ENCODE measurements at places on chromosomes 16 and 17.

DNA sequence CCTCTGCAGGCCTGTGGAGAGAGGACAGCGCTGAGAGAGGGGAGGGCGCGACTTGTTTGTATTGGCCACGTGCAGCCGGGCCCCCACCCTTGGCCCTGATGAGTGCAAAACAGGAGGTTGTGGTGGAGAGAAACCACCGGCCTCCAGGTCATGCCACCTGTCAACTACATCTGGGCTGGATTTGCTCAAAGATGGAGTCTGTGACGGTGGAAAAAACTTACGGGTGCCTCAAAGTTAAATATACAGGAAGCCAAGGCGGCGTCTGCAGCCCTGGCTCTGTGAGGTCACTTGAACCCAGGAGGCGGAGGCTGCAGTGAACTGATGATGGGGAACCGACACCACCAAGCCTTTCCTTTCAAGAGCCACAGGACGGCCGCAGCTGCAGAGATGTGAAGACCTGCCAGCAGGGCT lies 15.7 kb downstream of the C16orf74 start:
- DNase-seq = no peak

DNA sequence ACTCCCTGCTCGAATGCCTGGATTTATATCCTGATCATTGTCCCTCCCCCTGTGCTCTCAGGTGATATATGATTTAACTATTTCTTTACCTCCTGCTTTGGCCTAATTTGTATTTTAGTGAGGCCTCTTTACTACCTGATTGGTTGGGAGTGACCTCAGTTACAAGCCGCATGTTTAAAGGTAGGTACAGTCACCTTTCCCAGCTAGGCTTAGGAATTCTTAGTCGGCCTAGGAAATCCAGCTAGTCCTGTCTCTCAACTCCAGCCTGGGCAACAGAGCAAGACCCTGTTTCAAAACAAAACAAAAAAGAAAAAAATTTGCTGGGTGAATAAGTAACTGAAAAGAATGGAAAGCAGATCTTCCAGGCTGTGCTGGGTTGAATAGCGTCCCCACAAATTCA lies 26.8 kb upstream of the ST6GALNAC2 start:
- DNase-seq = no peak

DNA sequence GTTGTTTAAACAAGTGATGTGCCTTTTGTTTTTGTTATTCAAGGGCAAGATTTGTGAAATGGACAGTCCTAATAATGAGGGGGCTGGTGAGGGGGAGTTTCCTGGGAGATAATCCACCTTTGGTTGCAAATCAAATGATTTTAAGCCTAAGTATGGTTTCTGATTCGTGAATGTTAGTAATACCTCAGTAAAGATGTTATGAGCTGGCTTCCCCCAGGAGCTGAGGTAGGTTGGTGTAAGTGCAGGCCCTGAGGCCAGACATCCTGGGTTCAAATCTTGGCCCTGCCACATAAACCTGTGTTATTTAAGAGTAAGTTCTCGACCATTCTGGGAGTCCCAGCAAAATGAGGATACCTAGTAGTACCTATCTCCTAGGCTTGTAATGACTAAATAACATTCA lies 1.5 kb downstream of the SNX29 start:
- no peak for DNase-seq

GRCh38 chr17:14198013-14198412 lies 38.6 kb downstream of the CDRT15 start:
- DNase-seq = no peak

GRCh38 chr16:84220851-84221250 lies 19.0 kb downstream of the KCNG4 start:
- no peak for DNase-seq

DNA sequence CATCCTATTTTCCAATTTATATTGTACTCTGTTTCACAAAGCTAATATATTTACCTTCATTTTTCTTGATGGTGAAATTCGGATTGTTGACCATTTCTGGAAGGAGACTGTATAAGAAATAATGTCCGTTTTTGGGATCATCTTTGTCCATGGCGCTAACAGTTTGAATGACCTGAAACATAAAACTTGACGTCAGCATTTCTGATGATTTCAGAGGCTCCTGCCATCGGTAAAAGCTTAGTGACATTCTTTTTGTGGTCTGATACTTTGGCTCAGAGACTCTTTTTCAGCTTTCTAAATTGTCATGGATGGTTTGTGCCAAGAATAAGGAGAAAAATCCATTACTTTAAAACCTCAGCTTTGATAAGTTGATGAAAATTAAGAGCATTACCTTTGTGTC lies 322.5 kb downstream of the CDH8 start:
- no peak for DNase-seq

DNA sequence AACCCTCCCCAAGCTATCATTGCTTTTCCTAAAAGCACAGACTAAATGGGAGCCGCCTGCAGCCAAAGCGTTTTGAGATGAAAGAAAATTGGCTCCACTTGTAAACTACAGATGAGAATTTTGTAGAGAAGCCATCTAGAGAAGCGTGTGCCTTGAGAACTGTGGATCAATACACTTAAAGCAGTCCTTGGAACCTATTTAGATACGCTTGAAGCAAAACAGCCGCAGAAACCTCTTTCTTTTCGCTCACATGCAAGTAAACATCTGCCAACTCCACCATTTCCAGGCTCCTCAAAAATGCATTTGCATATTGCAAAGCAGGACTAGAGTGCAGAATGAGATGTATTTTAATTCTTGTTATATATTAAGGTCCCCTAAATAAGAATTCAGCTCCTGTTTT lies 13.1 kb downstream of the KIAA0513 start:
- no peak for DNase-seq

DNA sequence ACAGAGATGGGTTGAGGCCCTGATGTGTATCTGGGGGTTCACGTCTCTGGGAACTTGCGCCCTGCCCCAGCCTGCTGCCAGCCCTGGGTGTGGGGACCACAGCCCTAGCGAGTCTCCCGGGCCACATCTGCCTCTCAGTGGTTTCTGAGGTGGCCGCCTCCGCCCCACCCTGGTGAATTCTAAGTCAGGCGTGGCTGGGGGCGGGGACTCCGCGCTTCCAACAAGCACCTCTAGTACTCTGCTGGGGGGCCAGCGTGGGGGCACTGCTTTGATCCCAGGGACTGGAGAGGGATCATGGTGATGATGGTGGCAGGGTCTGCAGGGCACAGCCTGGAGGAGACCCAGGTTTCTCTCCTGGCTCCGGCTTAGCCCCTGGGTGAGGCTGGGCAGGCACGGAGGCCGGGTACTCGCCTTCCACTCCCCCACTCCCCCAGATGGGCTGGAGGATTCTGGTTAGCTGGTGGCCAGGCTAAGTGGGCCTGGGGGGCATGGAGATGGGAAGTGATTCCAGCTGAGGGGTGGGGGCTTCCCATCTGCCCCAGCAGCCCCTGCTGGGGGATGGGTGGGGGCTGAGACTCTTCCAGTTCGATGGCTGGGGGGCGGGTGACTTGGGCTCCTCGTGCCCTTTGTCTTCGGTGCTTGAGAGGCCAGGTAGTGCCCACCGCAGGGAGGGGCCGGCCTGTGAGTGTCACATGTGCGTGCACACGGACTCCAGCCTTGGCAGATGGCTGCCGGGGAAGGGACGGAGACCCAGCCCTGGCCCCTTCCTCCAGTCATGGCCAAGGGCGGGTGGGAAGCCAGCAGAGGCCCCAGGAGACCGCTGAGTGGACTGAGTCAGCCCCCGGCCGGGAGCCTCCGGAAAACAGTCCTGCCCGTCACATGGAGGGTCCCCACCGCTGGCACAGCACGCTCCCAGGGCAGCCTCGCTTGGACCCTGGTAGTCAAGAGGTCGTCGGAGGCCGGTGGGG lies 3.9 kb downstream of the GLIS2 start:
- no peak for DNase-seq

GRCh38 chr17:14311981-14312380 lies 11.1 kb downstream of the HS3ST3B1 start:
- DNase-seq = peak; percentile 66

GRCh38 chr17:76388966-76389888 lies 4.8 kb downstream of the SPHK1 start:
- no peak for DNase-seq

DNA sequence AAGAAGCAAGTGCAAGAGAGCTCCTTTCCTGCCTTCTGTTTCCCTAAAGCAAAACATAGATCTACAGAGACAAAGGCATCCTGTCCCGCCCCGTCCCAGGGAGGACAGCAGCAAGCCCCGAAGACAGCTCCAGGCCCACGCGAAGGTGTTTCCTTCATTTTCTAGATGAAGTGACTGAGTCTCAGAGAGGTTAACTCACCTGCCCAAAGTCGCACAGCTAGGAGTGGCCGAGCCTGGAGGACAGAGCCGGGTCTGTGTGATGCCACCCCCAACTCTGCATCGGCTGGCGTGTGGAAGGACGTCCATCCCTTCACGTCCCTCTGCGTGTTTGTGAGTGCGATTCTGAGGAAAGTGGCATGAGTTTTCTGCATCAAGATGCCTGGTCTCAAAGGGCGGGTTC lies 187.2 kb upstream of the CHMP6 start:
- DNase-seq = peak; percentile 44

DNA sequence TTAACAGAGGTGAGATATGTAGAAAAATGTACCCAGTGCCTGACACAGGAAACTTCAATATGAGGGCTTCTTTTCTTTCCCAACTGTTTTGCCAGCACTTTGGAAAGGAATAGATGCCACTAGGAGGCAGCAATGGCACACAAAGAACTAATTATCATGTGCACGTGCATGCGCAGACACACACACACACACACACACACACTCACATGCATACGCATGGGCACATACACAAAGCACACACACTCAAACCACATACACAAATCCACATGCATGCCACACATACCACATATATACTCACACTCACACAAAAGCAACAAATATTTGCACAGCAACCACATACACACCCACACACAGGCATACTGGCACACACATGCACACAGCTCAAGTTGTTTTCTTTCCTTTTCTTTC lies 8.8 kb upstream of the CEP112 start:
- DNase-seq = no peak

- no peak for DNase-seq
These were observed 1.4 kb upstream of the CTRB2 start for GRCh38 chr16:75208242-75208825.

DNA sequence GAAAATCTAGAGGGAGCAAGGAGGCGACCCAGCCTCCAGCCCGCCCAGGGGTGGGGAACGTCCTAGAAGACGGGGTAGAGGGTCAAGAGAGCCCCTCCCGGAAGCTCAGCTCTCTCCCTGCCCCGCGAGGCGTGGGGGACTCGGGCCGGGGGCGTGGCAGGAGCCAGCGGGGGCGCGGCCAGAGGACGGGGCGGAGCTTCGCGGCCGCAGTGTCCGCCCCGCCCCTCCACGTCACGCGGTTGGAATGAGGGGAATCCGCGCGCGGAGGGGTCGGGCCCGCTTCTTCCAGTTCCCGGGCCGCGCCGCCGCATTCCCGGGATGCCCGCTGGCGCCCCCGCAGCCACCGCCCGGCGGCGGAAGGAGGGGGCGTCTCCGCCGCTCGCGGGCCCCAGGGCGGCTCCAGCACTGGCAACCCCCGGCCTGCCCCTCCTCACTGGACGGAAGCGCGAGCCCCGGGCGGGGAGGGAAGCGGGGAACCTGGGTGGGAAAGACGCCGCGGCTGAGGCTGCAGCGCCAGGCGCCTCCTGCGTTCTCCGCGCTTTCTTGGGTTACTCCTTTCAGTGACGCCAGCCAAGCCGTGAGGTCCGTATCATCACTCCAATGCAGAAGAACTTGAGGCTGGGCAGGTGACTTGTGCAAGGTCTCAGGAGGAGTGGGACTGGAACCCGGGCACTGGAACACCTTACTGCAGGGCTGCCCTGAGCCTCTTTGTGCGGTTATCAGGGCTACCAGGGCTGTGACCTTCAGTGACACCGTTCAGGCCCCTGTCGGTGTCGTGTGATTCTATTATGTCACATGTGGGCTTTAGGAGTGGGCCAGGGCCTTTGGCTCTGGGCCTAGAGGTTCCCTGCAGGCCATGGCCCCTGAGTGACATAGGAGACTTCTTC lies 4.3 kb downstream of the MYO1C start:
- peak; percentile 85 for DNase-seq

DNA sequence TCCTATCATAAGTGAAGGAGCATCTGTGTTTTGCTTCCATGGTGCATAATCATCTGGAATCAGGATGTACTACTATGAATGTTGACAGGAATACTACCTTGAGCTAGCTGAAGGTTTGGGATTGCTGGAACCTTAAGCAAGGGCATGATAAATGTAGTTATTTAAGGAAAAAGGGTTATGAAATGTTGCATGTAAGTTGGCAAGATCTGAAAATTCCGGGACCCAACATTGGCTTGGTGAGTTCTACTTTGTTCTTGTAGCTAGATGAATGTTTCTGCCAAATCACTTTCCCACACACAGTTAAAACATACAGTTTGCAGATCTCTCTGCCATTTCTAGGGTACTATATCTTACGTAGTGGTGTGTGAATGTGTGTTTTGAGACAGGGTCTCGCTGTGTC lies 13.6 kb downstream of the RHOT1 start:
- DNase-seq = no peak

GRCh38 chr17:49564638-49565037 lies 11.0 kb upstream of the NXPH3 start:
- DNase-seq = no peak

DNA sequence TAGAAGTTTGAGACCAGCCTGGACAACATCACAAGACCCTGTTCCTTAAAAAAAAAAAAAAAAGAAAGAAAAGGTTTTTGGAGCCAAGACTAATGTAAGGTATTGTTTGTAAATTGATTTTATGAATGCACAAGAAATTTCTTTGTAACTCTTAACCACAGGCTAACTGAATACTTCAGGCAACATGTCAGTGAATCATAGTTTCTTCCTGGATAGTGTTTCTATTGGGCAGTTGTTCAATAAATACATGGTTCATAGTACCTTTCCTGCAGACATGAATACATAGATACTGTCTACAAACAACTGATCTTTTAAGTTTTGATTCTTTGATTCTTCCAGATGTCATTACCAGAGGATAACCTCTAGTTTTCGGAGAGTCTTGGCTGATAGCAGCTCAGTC lies 11.6 kb downstream of the DDX42 start:
- DNase-seq = no peak

- DNase-seq = no peak
These were observed 216.6 kb upstream of the KCNJ16 start for GRCh38 chr17:69858460-69858859.

- DNase-seq = no peak
These were observed 18.1 kb downstream of the MAP3K14 start for GRCh38 chr17:45298546-45299285.

DNA sequence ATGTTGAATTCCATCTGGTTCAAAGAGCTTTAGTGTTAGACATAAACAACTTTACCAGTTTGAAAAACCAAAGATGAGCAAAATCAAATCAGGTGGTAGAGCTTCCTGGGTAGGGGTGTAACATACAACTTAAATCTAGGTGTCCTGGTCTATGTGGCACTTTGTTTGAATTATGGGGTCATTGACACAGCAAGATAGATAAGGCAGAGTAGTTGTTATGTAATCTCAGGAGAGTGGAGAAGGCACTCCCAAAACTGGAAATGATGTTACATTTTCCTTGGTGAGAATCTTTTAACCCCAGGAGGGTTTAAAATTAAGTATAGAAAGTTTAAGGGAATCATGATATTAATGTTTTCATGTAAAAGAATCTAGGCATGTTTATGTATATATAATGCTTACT lies 31.9 kb downstream of the CCDC42 start:
- DNase-seq = no peak

GRCh38 chr16:12390644-12391043 lies 413.0 kb downstream of the CPPED1 start:
- DNase-seq = no peak

- no peak for DNase-seq
These were observed 98.9 kb downstream of the CCT6B start for GRCh38 chr17:34862384-34862783.

- DNase-seq = no peak
These were observed at the start of gene ANKRD13B for GRCh38 chr17:29592850-29593551. ANKRD13B (plus strand) TSS chr17:29593132; CDS start chr17:29593622, 490 bp downstream.

- DNase-seq = no peak
These were observed 41.6 kb upstream of the CPPED1 start for GRCh38 chr16:12845282-12845681.

Data from natural killer cell treated with Interleukin-12 subunit alpha and Interleukin-12 subunit beta and Interleukin-15 and Interleukin-18, amount 100 ng/mL, for 72 hours (primary cell).